ENCODE measurements at places on chromosomes 16 and 17.

DNA sequence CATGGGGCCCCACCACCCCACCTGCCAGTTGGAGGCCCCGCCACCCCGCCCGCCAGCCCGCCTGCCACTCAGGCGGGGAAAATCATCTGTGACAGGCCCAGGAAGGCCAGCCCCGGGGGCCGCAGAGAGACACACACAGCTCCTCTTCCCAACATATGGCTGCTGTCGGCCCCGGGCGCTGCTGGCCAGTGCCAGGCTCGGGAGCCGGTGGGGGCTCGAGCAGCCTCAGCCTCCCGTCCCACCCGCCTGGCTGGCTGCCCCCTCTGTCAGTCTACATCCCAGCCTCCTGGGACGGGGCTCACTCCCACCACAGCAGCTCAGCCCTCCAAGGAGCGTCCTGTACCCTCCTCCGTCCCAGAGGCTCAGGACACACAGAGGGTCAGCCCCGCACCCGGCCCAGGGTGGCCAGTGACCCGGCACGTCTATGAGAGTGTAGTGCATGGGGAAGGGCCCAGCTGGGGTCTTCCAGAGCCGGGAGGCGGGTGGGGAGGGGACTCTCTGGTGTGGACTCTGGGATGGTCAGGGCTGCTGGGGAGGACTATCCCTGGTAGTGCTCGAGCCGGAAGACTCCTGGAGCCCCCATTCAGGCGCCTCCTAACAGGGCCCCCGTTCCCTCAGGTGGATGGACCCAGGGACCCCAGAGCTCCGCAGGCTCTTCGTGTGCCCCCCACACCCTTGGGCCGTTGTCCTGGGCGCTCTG is 3.6 kb upstream of the PRR35 start:
- no peak for DNase-seq

GRCh38 chr17:49738456-49739163 is 25.3 kb downstream of the FAM117A start:
- no peak for DNase-seq

GRCh38 chr16:27685807-27686206 is 135.9 kb downstream of the KATNIP start:
- no peak for DNase-seq

DNA sequence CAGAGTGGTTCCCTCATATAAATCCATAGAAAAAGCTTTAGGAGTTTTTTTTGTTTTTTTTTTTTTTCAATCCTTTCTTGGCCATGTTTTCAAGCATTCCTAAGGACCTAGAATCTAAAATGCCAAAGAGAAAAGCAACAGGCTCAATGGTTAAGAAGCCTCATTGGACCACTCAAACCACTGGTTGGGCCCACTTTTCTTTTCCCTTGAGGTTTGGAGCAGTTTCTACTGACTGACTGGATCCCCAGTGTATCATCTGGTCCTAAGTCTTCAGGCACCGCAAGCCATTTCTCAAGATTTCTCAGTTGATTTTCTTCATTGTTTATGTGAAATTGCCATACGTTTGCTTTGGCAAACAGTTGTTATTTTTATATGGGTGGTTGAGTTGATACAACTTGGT is 14.4 kb downstream of the METTL9 start:
- DNase-seq = no peak

GRCh38 chr16:55043499-55043898 is 112.8 kb downstream of the IRX5 start:
- no peak for DNase-seq

- DNase-seq = no peak
Measured at GRCh38 chr17:37054894-37055293, 106.1 kb downstream of the AATF start.

DNA sequence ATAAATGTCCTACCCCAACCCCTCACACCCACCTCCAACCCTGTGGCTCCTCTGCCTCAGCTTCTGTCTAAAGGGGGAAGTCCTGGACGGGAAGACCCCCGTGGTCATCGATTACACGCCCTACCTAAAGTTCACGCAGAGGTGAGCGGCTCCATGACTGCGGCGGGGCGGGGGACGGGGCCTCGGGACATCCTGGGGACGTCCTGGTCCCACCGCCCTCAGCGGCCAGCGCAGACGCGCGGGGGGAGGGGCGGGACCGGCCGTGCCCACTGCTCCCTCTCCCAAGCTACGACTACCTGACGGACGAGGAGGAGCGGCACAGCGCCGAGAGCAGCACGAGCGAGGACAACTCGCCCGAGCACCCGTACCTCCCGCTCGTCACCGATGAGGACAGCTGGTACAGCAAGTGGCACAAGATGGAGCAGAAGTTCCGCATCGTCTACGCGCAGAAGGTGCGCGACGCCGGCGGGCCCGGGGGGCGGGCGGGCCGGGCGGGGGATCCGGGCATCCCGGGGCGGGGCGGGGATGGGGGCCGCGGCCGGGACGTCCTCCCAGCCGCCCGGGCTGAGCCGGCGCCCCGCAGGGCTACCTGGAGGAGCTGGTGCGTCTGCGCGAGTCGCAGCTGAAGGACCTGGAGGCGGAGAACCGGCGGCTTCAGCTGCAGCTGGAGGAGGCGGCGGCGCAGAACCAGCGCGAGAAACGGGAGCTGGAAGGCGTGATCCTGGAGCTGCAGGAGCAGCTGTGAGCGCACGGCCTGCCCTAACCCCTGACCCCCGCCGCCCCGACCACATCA is 6.7 kb downstream of the RUNDC3A start:
- DNase-seq = no peak

GRCh38 chr17:67479148-67479547 is 102.1 kb downstream of the PITPNC1 start:
- DNase-seq = no peak

DNA sequence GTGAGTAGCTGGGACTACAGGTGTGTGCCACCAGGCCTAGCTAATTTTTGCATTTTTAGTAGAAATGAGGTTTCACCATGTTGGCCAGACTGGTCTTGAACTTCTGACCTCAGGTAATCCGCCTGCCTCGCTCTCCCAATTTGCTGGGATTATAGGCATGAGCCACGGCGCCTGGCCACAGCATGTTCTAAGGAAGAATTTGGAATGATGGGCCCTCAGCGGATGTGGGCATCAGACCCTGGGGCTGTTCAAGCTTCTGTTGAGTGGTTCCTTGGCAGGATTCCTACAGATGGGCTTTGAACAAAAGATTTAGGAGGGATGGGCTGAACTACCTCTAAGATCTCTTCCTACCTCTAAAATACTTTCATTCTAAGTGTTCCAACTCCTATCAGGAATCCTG is 4.1 kb downstream of the PRPSAP2 start:
- no peak for DNase-seq

GRCh38 chr17:14152721-14153120 is 83.4 kb downstream of the COX10 start:
- DNase-seq = no peak

- no peak for DNase-seq
Measured at GRCh38 chr17:81134064-81134781, 31.1 kb upstream of the PVALEF start.

GRCh38 chr17:70886648-70887047 is 717.3 kb downstream of the KCNJ2 start:
- DNase-seq = no peak

DNA sequence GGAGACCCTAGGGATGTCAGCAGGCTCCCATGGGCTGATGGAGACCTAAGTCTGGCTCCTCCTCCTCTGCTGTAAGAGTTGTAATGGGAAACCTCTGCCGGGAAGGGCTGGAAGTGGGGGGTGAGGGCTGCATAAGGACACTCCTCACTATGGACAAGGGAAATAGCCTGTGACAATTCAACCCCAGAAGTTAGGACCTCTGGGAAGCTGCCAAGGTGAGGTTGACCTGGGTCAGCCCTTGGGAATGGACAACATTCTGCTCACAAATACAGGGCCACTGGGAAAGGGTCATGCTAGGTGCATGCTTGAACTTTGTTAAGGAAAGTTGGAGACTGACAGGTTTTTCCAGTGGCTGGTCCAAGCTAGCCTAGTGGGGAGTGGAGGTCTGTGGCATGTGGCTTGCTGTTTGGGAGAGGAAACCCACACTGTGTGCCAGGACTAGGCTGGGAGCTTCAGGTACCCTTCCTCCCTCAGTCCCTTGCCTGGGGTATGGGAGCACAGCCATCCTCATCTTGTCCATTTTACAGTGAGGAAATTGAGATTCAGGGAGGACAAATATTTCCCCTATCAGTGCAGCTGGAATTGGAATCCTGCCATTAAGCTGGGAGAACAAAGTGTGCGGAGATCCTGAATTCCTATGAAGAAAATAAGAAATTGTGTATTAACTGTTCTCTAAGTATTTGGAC is 190.4 kb downstream of the SALL1 start:
- DNase-seq = no peak

GRCh38 chr17:50956750-50957523 is 90.8 kb upstream of the TOB1 start:
- peak; percentile 36 for DNase-seq

DNA sequence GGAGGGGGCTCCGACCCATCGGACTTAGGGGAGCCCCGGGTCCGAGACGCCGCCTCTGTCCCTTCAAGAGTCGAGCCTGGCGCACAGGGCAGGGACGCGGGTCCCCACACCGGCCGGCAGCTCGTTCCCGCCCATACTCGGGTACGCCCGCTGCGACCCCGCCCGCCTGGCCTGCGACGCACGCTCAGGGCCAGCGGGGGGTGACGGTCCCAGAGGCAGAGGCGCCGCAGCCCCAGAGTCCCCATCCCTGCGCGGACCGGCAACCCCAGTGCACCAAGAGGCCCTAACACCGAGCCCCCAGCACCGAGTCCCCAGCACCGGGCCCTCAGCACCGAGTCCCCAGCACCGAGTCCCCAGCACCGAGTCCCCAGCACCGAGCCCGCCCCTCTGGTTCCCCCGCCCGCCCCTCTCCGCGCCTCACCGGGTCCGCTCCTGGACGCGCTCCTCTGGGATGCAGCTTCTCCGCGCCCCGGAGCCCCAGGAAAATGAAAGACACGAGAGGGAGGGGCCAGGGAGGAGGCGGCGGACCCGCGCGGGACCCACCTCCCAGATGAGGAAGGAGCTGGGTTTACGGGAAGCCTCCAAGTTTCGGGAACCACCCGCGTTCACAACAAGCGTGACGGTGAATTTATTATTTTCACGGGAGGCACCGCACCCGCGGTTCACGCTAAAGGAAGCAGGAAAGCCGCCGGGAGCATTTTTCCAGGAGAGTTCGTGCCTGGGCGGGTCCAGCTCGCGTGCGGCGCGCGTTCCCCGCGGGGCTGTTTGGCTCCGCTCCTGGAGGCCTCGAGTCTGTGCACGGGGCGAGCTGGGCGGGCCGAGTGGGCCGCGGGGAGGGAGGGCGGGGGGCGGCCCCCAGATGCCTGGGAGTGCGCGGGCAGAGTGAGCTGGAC is at the start of gene SECTM1:
Gene SECTM1 (minus strand): TSS at position 488 of the 893 bp plus-strand sequence. CDS start 6,526 bp downstream, outside the sequence.
- peak; percentile 11 for DNase-seq

- DNase-seq = peak; percentile 87
Measured at GRCh38 chr17:82734987-82735866, at the start of gene FN3K. FN3K (plus strand) TSS chr17:82735615; CDS start chr17:82735637, 22 bp downstream.

DNA sequence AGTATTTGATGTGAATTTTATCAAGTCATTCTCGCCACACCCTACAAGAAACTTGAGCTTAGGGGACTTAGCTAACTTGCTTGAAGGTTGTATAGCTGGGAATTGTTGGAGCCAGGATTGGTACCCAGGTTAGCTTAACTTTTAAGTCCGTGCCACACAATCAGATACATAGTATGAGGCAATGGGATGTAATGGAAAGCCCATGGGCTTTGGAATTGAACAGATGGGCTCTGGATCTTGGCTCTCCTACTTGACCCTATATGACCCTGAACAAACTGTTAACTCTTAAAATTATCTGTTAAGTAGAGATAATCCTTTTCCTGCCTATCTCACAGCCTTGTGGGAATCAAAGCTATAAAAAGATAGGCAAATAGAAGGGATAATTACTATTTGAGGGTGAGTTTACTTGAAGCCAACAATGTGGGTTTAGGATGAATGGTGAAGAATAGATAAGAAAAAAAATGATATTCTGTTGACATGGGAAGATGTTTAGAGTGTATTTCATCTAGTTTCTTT is 51.9 kb upstream of the CACNG3 start:
- no peak for DNase-seq

GRCh38 chr17:13813347-13814240 is 211.9 kb upstream of the HS3ST3A1 start:
- no peak for DNase-seq

DNA sequence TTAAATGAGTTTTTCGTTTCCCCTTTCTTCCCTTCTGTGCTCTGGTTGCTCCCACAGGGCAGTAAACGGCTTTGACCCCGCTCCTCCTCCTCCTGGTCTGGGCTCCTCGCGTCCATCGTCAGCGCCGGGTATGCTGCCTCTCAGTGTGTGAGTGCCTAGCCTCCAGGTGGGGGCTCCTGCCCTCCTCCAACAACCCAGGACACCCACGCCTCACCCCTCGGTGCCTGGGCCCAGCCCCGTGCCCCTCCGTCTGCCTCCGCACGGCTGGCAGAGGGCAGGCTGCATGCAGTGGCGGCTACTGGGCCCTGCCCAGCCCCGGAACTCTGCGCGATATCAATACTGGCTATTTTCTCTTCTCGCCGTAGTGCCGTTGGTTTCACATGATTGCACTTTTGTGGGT is 31.2 kb downstream of the NDEL1 start:
- no peak for DNase-seq

GRCh38 chr17:78291944-78292910 is 60.8 kb downstream of the TMEM235 start:
- no peak for DNase-seq

DNA sequence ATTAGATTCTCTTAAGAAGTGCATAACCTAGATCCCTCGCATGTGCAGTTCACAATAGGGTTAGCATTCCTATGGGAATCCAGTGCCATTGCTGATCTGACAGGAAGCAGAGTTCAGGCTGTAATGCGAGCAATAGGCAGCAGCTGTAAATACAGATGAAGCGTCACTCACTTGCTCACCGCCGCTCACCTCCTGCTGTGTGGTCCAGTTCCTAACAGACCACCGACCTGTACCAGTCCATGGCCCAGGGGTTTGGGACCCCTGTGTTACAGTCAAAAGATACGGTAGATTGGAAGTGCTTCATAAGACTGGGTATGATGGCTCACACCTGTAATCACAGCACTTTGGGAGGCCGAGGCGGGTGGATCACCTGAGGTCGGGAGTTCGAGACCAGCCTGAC is 2.8 kb downstream of the STAT5A start:
- DNase-seq = no peak

- DNase-seq = no peak
Measured at GRCh38 chr16:63331111-63331510, 1294.9 kb upstream of the CDH8 start.

- DNase-seq = no peak
Measured at GRCh38 chr16:52440248-52440647, 106.7 kb downstream of the TOX3 start.

GRCh38 chr17:58233543-58233942 is 4.8 kb upstream of the LPO start:
- no peak for DNase-seq

Data from caudate nucleus (tissue), 63 donors.